RPMI7951 (cell line): ENCODE measurements at places on chromosomes 2 and 18.
A peak's percentile ranks its signal among the peaks of the same experiment; 100 is the strongest.

- DNase-seq: no peak
These were observed 205.8 kb upstream of the SMAD2 start for GRCh38 chr18:48136051-48136826.

DNA sequence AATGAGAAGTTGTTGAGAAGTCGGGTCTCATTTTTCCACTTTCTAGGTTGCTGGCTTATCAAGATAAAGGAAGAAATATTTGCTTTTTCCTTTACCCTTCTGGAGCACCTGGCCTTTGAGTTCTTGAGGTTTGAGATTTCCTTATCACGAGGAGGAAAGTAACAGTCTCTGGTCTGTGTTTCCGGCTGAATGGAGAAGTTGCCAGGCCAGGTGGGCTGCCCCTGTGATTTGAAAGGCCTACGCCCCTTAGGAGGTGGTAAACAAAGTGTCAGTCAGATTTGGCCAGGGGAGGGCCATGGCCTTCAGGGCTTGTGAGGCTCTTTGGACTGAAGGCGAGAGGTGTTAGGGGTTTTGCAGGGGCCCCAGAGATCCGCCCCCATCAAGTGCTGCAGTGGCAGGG, 156.7 kb upstream of the HAAO start:
- no peak for DNase-seq

DNA sequence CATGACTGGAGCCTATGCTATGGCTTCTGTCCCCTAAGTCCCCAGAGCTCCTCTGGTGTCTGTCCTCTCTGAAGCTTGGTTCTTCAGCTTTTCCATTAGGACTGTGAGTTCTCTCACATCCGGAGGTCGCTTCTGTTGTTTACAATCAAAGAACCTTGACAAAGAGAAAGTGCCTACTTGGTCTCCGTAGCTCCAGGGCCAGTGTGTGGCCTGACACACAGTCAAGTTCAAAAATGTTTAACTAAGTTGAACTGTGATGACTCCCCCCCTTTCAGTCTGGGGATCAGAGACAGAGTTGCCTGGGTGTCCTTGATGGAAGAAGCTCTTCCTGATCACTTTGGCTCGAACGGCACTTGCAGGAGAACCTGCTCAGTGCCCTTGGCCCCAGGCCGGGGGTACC, 26.3 kb upstream of the YWHAQ start:
- DNase-seq: peak; percentile 60

GRCh38 chr18:43160509-43160908, 45.0 kb upstream of the RIT2 start:
- DNase-seq: no peak
